ENCODE measurements at places on chromosomes 1 and 21.

- peaks cover 3% of the 10 kb centered on the region for H3K4me1 ChIP-seq
- no peaks in the 10 kb centered on the region for H3K27me3 ChIP-seq
- no peak for DNase-seq
- H3K36me3 ChIP-seq, result no peaks in the 10 kb centered on the region
These were observed 59.3 kb downstream of the MAN1C1 start for GRCh38 chr1:25675729-25676476.

DNA sequence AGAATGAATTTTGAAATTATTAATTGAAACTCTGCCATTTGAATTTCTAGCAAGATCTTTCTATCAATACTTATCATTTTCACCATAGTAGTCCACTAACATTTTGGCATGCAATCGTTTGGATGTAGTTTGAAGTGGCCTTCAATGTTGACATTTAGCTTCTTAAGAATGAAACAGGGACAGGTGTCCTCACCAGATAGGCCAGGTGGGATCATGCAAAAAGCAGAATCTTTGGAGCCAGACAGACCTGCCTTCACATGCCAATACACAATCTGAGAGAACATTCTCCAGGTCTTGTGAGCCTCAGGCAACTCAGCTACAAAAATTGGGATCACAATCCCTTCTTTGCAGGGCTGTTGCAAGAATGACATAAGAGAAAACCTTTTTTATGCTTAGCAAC is 18.3 kb upstream of the HSPA13 start:
- no peaks in the 10 kb centered on the region for H3K36me3 ChIP-seq
- H3K27ac ChIP-seq, result no peak overlapping the region
- no peaks in the 10 kb centered on the region for H3K4me1 ChIP-seq
- no peak overlapping the region for H3K4me3 ChIP-seq

- peak overlapping the region; percentile 99 for H3K27ac ChIP-seq
- H3K4me3 ChIP-seq, result no peak overlapping the region
These were observed 11.7 kb upstream of the S100A11 start for GRCh38 chr1:152048416-152049009.

- no peak for DNase-seq
- H3K36me3 ChIP-seq, result no peaks in the 10 kb centered on the region
- H3K4me1 ChIP-seq, result no peaks in the 10 kb centered on the region
- H3K27ac ChIP-seq, result no peak overlapping the region
These were observed 1402.0 kb downstream of the MRPL39 start for GRCh38 chr21:24205319-24205718.

DNA sequence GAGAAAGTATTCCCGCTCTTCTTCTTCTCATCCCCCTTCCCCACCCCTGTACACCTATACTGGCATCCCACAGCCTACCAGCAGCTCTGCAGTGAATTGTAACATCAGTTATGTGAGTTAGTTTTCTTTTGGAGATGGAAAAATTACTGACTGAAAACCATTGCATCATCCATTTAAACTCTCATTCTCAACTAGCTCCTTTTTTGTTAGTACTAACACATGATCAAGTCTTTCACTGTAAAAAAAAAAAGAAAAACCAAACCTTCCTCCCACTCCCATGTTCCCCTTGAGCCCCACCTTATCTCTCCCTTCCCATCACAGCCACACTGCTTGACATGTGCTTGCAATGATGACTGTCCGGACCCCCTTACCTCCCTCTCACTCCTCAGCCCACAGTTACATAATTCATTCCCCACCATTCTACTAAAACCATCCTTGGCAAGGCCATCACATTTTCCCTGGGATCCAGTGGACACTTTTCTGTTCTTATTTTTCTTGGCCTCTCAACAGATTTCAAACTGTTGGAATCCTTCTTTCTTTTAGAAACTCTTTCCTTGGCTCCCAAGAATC is 23.2 kb upstream of the RAVER2 start:
- H3K36me3 ChIP-seq, result no peaks in the 10 kb centered on the region
- H3K27me3 ChIP-seq, result no peaks in the 10 kb centered on the region
- H3K4me3 ChIP-seq, result no peak overlapping the region
- H3K4me1 ChIP-seq, result no peaks in the 10 kb centered on the region

GRCh38 chr1:8003438-8004112 is 22.5 kb downstream of the ERRFI1 start:
- H3K36me3 ChIP-seq, result no peaks in the 10 kb centered on the region
- no peak overlapping the region for H3K4me3 ChIP-seq
- no peaks in the 10 kb centered on the region for H3K27me3 ChIP-seq
- peaks cover 19% of the 10 kb centered on the region for H3K4me1 ChIP-seq
- no peak for DNase-seq

- H3K27me3 ChIP-seq, result no peaks in the 10 kb centered on the region
- H3K36me3 ChIP-seq, result peaks cover 2% of the 10 kb centered on the region
- DNase-seq, result peak; percentile 65
These were observed 959 bp downstream of the CD58 start for GRCh38 chr1:116569776-116570357.

GRCh38 chr1:10272274-10272673 is 61.9 kb downstream of the KIF1B start:
- peaks cover 12% of the 10 kb centered on the region for H3K36me3 ChIP-seq
- H3K4me3 ChIP-seq, result no peak overlapping the region
- H3K27ac ChIP-seq, result no peak overlapping the region

Data from trophoblast cell (in vitro differentiated cells and primary cell).